ENCODE measurements at places on chromosomes 1 and 21.

DNA sequence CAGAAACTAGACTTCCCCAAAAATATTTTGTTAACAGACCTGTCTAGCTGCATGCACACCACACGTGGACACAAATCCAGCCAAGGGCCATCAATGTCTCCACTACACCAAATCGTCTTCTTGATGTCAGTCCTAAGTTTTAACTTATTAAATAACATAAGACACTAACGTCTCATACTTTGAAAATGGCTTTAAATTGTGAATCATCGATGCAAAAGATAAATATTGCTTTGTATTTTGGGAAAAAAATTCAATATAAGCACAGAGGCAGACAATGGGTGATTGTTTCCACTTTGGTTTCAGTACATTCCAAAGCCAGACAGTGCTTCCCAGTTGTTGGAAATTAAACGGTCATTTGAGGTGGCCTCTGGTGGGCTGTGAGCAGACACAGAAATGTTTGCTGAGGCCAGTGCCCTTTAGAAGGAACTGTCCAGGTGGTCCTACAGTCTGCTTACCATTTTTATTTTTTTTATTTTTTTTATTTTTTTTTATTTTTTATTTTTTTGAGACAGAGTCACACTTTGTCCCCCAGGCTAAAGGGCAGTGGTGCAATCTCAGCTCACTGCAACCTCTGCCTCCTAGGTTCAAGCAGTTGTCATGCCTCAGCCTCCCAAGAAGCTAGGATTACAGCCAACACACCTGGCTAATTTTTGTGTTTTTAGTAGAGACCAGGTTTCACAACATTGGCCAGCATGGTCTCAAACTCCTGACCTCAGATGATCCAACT lies 1.8 kb upstream of the KIAA2013 start:
- no peak for ATAC-seq

- ATAC-seq = no peak
Measured at GRCh38 chr1:75587692-75588091, 23.2 kb downstream of the SLC44A5 start.

DNA sequence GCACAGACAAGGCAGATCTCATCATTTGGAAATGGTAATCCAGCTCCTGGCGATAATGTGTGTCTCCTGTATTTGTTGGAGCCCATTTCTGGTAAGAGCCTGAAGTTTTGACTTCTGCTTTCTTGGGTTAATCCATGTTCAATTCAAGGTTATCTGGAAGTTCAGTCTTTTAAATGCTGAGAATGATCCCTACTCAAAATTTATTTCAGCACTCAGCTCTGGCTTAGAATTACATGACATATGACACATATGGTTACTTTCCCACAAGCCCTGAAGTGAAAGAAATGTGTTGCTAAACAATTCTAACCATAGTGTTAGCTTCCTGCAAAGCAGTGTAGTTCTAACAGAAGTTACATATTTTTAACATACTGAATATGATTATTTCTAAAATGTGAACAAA lies 2.7 kb downstream of the PTGFR start:
- no peak for ATAC-seq

DNA sequence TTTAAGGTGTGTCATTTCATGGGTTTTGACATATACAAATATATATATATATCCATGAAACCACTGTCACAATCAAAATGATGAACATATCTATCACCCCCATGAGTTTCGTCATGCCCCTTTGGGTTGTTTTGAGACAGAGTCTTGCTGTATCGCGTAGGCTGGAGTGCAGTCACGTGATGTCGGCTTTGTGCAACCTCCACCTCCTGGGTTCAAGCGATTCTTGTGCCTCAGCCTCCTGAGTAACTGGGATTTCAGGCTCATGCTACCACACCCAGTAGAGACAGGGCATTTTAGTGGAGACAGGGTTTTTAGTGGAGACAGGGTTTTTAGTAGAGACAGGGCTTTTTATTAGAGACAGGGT lies 8.0 kb downstream of the HJV start:
- ATAC-seq = no peak

DNA sequence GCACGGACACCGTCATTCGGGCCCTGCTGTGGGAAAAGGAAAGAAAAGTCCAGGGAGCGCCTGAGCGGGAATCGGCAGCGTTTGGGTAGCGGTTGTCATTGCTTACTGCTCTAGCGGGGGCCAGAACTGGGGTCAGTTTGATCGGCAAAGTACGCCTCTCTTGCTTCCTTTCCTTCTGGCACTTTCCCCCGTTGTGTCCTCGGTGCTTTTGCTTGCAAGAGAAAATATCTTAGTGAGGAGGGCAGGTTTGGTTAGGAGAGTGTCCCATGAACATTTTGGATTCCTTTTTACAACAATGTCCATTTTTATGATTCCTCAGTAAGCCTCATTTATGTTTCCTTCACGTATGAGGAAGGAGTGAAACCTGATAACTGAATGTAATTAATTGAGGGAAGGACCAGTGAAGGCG lies 670 bp downstream of the ST3GAL3 start:
- no peak for ATAC-seq

DNA sequence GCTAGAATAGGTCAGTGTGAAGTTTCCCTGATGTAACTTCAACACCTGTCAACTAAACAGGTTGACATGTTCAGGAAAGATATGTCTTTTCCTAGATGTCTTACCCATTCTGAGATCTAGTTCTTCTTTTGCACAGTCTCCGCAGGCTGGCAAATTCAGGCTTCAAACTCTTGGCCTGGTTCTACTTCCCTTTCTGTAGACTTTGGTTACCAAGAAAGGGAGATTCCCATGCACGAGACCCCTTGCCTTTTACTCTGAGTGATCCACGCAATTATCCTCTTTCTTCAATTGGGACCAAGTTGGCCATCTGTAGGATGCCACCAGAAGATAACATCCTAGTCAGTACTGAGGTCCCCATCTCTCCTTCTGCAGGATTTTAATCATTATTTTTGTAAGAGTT lies 2.0 kb downstream of the CFAP45 start:
- no peak for ATAC-seq

DNA sequence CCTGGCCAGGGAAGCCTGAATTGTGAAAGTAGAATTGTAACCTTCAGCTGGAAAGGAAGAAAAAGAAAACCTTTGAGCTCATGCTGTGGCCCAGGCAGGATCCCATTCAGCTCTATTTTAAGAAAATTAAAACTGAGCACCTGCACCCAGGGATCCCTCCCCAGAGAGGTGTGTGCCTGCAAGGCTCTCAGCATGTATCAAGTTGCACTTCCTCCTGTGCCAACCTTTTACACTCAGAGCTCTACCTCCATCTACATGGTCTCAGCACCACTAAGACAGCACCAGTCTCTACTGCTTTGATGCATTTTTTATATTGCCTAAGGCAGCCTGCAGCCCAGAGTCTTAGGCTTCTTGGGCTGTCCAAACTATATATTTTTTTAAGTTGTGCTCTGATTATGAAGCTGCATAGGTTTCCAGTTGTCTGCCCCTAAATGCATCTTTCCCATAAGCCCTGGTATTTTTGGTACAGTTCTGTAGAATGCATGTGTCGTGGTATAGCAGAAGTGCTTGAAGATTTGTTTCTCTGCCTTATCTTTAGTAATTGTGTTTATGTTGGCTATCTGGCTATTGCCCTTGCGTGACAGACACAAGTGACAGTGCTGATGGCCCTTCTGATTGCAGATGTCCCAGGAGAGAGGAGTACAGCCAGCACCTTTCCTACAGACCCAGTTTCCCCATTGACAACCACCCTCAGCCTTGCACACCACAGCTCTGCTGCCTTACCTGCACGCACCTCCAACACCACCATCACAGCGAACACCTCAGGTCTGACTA lies 63.1 kb downstream of the PTPRC start:
- no peak for ATAC-seq

DNA sequence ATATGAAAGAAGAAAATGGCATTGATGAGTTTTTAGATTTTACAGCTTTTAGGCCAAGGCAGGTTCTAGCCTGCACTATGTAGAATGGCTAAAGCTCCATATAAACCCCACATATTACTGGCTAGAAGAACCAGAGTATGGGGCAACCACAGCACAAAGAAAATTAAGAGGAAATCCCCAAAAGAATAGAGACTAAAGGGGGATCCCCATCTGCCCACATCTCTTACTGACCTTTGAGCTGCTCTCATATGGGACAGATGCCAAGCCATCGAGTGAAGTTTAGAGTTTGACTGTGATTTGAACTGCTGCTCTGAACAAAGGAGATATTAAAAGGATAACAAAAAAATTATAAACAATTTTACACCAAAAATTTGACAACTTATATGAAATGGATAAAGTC lies 102.2 kb upstream of the HAO2 start:
- ATAC-seq = no peak

- ATAC-seq = no peak
Measured at GRCh38 chr1:230609208-230609607, 33.1 kb upstream of the COG2 start.

DNA sequence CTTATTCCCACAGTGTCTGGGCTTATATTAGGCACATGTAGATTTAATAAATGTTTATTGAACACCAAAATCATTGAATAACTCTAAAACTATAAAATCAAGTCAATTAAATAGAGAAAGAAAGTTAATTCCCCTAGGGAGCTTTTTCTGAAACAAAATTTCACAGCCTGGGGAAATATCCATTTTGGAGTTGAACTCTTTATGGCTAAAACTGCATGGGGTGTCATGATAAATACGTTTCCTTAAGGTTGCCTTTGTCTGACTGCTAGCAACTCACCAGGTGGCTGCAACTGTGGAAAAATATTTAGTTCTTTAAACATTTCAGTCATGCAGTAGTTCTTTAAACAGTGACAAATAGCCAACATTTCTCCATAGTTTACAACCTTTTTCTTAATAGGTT lies 496.1 kb downstream of the LRRIQ3 start:
- ATAC-seq = no peak

GRCh38 chr21:44783020-44783696 lies 18.5 kb downstream of the UBE2G2 start:
- no peak for ATAC-seq

- peak; percentile 24 for ATAC-seq
Measured at GRCh38 chr1:227886503-227886961, 61.2 kb downstream of the WNT9A start.

GRCh38 chr1:40649592-40649930 lies 15.9 kb downstream of the RIMS3 start:
- ATAC-seq = no peak

DNA sequence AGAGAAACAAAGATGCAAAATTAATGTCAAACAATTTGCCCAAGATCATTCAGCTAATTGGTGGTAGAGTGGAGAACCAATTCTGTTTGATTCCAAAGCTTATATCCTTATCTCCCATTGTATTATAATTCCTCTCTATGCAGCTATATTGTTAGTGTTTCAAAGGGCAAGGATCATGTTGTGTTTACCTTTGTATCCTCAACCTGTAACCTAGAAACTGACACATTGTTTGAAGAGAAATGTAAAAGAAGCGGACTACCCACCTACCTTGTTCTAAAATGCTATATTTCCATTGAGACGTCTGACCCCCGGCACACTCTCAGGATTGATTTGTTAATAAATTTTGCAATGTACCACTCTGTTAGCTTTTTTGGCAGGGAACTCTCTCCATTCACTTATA lies 9.3 kb downstream of the RAVER2 start:
- ATAC-seq = no peak

DNA sequence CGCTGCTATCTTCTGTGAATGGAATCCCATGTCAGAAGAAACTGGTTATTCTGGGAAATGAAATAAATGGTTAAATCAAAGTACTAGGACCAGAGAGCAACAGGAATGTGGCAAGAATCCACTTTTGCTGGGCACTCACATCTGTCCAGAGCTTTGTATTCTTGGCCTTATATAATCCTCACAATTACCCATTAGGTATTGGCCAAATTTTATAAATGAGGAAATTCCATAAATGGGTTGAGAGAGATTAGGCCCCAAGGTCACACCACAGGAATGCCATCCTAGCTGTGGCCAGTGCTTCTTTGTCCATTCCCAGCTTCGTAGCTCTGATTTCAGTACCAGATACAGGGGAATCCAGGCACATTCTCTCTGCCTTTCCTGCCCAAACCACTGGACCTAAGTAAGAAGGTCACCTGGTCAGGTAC lies 76.1 kb upstream of the HOOK1 start:
- no peak for ATAC-seq

GRCh38 chr1:18908911-18909771 lies 6.8 kb upstream of the ALDH4A1 start:
- no peak for ATAC-seq

DNA sequence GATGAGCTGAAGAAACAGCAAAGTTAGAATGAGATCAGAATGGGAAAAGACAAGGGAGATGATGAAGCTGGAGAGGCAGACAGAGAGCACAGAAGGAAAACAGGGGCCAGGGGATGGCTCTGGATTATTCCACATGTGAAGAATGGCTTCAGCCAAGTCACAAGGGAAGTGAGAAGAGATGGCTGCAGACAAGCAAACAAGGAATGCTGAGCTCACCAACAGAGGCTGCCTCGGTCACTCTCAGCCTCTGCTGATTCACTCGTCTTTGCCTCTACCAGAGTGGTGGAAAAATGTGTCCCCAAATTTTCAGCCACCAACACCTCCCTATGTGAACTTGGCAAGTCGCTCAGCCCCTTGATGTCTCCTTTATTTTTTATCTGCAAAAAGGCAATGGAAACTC lies 46.7 kb downstream of the TRABD2B start:
- ATAC-seq = no peak

- peak; percentile 86 for ATAC-seq
Measured at GRCh38 chr21:45140346-45140940, 66.1 kb downstream of the ADARB1 start.

- no peak for ATAC-seq
Measured at GRCh38 chr21:24824209-24824608, 783.1 kb downstream of the MRPL39 start.

DNA sequence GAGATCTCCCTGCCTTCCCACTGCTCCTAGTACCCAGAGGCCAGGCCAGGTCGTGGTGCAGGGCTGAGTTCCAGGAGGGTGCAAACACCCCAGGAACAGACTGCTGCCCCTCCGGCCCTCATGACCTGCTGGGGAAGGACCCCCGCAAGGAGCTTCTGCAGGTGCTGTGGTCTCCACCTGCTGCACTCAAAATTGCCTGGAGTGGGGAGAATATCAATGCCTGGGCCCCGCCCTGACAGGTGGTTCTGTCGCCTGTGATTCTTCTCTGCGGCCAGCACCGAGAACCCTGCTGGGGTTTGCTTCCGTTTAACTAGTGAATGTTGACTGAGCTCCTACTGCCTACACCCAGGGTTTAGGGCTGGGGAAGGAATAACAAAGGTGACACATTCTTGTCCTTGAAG lies 2.1 kb upstream of the TFF3 start:
- no peak for ATAC-seq

DNA sequence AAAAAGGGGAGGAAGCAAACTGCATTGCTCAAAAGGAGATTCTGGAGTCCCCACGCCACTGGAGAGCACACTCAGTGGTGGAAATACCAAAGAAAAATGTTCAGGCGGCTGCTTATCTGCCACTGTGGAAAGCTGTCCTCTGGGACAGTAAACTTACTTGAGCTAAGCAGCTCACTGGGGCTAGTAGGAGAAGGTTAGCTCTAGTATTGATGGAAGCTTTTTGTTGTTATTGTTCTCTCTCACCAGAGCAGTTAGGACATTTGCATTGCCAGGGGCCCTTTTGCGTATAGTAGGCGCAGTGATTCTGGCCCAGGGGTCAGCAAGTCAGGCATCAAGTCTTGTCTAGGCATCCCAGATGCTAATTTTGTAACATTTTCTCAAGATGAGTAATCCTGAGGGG lies 15.6 kb downstream of the BACE2 start:
- no peak for ATAC-seq

- ATAC-seq = no peak
Measured at GRCh38 chr1:50976111-50976889, 6.3 kb downstream of the CDKN2C start.

All from motor neuron (in vitro differentiated cells).